ENCODE measurements at places on chromosomes 7 and 10. TPM values are rescaled to one million over a fixed set of nuclear protein-coding genes. Genes with fewer than 3 reads are reported as not detected.

The SLC18A3 gene
- not detected for polyA plus RNA-seq

The ETV1 gene
- 67.2 TPM for polyA plus RNA-seq

The IFIT2 gene
- 14.2 TPM for polyA plus RNA-seq

DNA sequence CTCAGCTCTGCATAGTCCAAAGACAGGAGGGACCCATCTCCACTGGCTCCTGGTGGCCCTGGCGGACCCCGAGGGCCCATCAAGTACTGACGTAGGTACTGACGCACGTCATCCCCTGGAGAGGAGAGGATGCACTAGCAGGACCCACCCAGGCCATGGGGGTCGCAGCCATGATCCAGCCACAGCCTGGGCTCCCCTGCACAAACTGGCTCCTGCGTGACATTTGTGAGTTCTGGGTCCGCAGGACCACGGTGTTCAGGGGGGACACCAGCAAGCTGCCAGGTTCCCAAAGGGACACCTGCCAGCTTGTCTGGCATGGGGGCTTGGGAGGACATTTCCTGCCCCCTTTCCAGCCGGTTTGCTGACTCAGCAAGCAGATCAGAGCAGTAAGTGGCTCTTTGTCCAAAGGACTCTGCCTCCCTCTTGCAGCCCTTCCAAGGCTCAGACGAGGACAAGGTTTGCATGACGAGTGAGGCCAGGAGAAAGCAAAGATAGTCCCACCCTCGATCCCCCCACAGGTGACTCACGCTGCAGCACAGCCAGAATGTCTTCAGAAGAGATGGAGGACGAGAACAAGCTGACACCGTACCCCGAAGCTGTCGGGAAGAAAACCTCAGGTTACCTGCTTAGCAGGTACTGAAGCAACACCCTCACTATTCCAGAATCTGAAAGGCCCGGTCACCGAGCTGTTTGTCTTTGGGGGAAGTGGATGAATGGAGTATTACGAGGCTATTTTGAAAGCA is 49.0 kb downstream of the COL17A1 start:
- DNase-seq: no peak

- DNase-seq: no peak
Observed at GRCh38 chr7:1085910-1086421, 1.9 kb upstream of the GPER1 start.

The NKX1-2 gene
- polyA plus RNA-seq: not detected

The SAP25 gene
- 11.4 TPM for polyA plus RNA-seq

GRCh38 chr10:68067029-68067428 is 8.1 kb downstream of the HERC4 start:
- DNase-seq: no peak

GRCh38 chr7:68173513-68173912 is 1176.9 kb downstream of the TYW1 start:
- no peak for DNase-seq

- no peak for DNase-seq
Observed at GRCh38 chr10:95880704-95881103, 27.1 kb upstream of the CC2D2B start.

- DNase-seq: no peak
Observed at GRCh38 chr7:155198901-155199845, 98.5 kb upstream of the INSIG1 start.

The NCF1 gene
- polyA plus RNA-seq: 2.5 TPM

GRCh38 chr7:12244129-12244528 is 33.0 kb downstream of the TMEM106B start:
- no peak for DNase-seq

DNA sequence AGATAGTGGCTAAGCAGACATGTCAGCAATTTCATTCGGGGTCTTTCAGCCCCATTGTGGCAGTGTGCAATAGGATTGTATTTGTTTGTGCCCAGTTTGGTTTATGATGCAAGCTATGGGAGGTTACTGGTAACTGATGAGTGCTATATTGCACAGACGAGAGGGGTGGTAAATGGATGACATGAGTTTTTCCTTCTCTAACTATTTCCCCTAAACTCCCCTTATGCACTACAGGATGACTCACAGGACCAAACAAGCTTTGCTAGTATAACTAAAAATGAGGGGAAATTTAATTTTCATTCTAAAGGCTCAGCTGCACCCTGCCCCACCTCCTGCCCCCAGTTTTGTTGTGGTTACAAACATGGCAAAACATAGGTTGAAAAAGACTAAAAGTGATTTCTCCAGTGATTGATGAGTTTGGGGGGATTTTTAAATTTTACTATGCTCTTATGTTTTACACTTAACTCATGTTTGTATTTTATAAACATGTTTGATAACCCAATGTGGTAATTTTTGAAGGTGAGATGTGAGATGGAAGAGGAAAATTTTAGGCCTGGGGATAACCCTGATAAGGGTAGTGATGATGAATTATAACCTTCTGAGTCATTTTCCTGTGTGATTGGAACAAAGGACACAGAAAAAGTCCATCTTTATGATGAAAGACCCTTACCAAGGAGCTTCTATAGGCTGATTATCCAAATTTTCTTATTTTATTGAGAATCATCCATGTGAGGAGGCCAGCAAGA is 60.8 kb upstream of the NAMPT start:
- no peak for DNase-seq

GRCh38 chr7:17402628-17403278 is 104.3 kb downstream of the AHR start:
- no peak for DNase-seq

DNA sequence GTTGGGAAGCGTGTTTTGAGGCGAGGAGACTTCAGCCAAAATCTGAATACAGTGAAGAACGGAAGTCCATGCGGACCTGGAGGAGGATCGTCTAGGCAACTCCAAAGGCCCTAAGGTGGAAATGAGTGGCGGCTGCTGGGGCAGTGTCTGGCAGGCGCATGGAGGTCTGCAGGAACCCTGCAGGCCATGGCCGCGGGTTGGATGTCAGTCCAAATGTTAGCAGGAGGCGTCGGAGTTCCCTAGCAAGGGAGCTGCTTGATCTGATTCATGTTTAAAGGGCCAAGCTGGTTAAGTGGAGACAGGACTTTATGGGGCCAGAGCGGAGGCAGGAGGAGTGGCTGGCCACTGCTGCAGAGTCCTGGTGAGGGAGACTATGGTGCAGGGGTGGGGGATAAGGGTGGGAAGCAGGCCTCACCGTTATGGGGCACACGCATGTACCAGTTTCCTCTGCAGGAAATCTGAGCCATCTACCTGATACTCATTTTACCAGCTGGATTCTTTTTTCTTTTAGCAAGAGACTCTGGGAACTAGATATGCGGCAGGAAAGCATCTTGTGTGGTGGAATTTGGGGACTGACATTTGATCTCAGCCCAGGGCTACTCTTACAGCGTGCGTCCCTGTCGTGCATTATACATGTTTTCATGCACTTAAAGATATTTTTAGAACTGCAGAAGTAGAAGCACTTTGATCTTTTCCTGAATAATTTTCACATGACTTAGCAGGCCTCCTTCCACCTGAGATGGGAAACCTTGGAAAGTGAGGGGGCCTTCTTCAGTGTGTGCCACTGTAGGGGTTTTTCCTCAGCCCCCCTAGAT is 6.6 kb upstream of the REPIN1 start:
- DNase-seq: no peak

Data from left lung (tissue), 14 donors.